A549 treated with Mapracorat at 1 μM for 4 hours (cell line): ENCODE measurements at places on chromosomes 11 and 22. TPM values are rescaled to one million over a fixed set of nuclear protein-coding genes. Genes with fewer than 3 reads are reported as not detected.

The CALCA gene
- 0.12 TPM in 1 of 5 replicates, not detected in the others for total RNA-seq

The KBTBD4 gene
- total RNA-seq, result 16.7 to 18.7 TPM (median 17.8 TPM) in 5 replicates

The CARD10 gene
- total RNA-seq, result 20.7 to 36.0 TPM (median 32.6 TPM) in 5 replicates

The FXYD2 gene
- 16.9 to 21.9 TPM (median 17.2 TPM) in 5 replicates for total RNA-seq

The PRSS23 gene
- 410 to 471 TPM (median 427 TPM) in 5 replicates for total RNA-seq

The CNGA4 gene
- 0.11 TPM in 1 of 5 replicates, not detected in the others for total RNA-seq
